ENCODE measurements at places on chromosomes 3 and 15.

GRCh38 chr3:15458212-15458780 is 30.9 kb downstream of the EAF1 start:
- no peak for DNase-seq

DNA sequence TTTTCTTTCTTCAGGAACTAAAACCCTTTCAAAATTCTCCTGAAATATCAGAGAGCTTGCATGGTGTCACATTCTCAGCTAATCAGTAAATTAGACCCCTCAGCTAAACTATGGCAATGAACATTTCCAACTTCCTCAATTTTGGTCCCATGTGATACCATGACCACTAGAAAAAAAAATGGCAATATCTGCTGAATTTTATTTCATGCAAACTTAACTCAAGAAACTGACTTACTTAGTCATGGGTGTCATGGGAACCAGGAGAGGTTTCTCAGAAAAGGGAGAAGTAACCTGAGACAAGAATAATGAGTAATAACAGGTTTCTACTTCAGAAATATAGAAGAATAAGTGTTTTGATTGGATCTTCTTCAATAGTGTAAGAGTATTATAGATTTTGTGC is 784.6 kb upstream of the ALCAM start:
- DNase-seq = no peak

DNA sequence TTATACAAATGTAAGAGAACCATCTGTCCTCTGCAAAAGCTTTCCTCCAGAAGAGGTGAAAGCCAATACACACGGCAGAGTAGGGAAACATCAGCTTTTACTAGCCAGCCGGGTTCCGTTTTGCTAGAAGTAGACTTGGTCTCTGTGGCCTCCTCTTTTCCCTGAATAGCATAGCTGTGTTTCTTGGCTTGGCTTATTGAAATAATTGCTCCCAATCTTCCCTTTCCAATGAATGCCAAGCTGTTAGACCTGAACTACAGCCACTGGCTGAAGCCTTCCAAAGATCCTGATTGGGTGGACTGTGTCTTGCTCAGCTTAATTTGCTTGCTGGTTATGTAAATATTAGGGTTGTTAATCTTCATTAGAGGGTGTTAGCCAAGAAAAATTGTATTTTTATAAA is 157.8 kb upstream of the ROPN1 start:
- no peak for DNase-seq

DNA sequence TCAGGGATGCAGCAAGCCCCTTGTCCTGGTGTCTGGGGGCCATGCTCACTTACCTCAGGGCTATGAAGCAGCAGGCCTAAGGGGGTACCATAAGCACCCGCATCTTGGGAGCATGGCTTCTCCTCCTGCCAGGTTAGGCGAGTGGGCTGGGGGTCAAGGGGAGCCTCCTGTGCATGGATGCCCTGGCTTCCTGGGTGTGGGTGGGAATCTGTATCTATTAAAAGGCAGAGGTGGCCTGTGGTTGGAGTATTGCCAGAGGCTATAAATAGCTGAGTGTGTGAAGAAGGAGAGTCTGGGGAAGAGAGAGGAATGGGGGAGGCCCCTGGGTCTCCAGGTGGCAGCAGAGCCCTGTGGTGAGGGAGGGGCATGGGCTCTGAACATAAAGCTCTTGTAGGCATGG is 19.5 kb downstream of the ACVR2B start:
- DNase-seq = no peak

DNA sequence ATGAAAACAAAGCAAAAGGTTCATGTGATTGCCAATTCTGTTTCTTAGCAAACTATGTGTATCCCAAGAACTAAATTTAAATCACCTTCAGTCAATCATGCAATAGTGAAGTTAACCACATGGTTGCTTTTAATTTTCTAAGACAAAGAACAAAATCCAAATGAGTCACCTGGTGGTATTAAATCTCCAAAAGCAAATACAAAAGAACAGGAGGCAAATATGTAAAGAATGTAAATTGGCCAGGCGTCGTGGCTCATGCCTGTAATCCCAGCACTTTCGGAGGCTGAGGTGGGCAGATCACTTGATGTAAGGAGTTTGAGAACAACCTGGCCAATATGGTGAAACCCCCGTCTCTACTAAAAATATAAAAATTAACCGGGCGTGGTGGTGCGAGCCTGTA is 54.2 kb upstream of the PIK3R4 start:
- DNase-seq = no peak

DNA sequence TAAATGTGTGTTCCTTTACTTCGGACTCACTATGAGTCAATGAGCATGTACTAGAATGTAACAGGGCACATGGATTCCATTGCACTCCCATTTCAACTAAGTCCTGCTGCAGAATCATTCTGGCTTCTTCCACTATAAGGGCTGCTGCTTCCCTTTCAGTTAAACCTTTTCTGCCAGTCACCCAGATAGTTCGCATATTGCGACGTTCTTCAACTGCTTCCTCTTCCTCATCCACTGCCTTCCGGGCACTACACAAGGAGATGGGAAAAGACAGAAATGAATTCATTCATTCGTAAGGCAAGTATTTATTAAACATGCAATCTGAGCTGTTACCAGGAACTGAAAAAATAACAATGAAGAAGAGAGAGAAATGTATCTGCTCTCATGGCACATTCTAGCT is 55.6 kb downstream of the POLQ start:
- DNase-seq = no peak
